ENCODE measurements at places on chromosomes 1 and 21.

GRCh38 chr1:220487297-220487820 is 40.6 kb upstream of the MARK1 start:
- peak; percentile 54 for DNase-seq

GRCh38 chr1:38918568-38918967 is 23.1 kb downstream of the RHBDL2 start:
- no peak for DNase-seq

GRCh38 chr1:167330601-167331293 is 110.1 kb downstream of the POU2F1 start:
- no peak for DNase-seq

GRCh38 chr1:234397732-234398131 is 24.5 kb downstream of the COA6 start:
- no peak for DNase-seq

- no peak for DNase-seq
Observed at GRCh38 chr1:187948170-187948794, 1119.5 kb downstream of the PLA2G4A start.

- DNase-seq = peak; percentile 35
Observed at GRCh38 chr1:30111431-30111830, 612.0 kb downstream of the MATN1 start.

DNA sequence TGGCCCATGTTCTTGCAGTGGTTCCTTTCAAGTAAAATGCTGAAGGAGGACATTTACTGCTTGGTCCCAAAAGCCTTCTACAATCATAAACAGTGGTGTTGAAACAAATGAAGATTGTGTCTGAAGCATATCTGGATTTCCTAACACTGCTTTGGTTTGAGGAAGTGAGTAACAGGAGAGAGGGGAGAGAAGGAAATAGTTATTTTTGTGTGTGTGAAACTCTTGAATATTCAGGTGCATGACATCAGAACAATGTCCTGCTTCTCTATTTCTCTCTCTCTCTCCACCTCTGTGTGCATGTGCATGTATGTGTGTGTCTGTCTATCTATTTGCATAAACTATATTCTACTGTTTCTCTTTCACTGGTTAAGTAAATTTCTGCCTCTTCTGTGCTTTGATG is 61.4 kb upstream of the TNFSF18 start:
- DNase-seq = no peak

DNA sequence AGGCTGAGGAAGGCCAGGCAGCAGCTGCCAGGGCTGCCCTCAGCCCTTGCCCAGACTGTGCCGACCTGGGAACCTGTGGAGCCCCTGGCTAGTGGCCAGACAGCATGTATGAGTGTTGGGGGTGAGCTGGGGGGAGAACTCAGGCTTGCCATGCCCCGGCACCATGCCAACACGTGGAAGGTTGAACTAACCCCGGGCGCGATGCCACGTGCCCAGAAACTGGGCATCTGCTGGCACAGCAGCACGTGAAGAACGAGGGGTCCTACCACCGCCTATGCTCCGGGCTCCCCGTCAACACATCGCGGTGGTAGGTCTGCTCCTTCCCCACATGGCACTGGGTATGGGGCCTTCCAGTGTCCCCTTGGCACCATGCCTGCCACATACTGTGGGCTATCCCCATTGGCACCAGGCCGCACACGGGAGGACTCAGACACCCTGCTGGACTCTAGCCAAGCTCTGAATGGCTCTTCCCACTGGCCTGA is 68.7 kb downstream of the CASZ1 start:
- DNase-seq = no peak

- no peak for DNase-seq
Observed at GRCh38 chr21:44938772-44939531, 877 bp upstream of the SLX9 start.

DNA sequence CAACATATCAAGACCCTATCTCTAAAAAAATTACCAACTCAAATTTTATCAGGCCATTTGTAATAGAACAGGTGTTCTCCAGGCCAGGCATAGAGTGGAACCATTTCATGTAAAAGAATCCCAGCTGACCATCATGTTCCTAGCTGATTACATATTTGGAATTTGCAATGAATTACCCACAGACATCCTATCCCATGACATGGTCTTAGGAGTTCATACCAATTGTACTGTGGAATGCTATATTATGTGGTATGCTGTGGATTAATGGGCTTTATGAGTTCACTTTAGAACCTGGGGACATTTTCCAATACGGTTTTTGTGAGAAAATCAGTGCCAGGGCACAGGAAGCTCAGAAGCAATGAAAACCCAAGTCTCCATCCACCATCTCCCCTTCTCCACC is 110.3 kb downstream of the ZNF281 start:
- DNase-seq = no peak

- no peak for DNase-seq
Observed at GRCh38 chr1:217072926-217073325, 349.7 kb upstream of the ESRRG start.

DNA sequence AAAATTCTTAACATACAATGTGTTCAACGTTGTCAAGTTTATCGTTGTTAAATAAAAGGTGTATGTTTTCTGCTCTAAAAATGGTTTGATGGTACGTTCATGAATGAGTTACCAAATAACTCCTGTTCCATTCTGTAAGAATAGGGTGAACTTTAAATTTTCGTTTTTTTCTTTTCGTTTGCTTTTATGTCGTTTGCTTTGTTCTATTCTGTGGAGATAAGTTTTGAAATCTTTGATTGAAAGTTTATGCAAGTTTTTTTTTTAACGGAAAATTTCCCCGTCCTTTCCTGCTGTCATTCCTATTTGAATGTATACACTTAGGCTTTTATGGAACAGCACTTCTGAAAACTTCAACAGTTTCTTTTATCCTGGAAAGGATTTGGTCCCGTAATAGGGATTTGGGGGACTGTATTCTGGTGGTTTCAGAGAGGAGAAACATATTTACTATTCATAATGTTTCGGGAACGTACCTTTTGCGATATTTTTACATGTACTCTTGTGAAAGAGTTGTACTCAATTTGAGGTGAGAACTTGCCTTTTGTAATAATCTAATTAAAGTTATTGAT is 1.7 kb downstream of the DR1 start:
- DNase-seq = no peak

DNA sequence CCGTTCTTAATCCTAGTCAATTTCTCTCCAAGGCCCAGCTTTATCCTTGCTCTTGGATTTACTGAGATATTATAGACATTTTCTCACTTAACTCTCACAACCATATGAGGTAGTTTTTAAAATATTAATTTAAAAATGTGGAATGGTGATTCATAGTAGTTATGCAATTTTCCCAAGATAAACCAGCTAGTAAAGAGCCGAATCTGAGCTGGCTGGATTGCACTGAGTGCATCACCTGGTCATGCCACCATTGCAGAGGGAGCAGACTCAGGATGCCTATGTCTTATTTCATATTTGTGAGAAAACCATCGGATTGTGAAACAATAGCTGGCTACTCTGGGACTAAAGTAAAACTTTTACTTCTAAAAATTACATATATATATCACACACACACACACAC is 494.0 kb downstream of the KCNT2 start:
- DNase-seq = peak; percentile 37

GRCh38 chr1:158131217-158131616 is 49.5 kb upstream of the CD1D start:
- DNase-seq = no peak

GRCh38 chr1:17161137-17161740 is 42.0 kb upstream of the PADI2 start:
- DNase-seq = no peak

GRCh38 chr1:171366085-171366484 is 52.1 kb downstream of the FMO4 start:
- no peak for DNase-seq

DNA sequence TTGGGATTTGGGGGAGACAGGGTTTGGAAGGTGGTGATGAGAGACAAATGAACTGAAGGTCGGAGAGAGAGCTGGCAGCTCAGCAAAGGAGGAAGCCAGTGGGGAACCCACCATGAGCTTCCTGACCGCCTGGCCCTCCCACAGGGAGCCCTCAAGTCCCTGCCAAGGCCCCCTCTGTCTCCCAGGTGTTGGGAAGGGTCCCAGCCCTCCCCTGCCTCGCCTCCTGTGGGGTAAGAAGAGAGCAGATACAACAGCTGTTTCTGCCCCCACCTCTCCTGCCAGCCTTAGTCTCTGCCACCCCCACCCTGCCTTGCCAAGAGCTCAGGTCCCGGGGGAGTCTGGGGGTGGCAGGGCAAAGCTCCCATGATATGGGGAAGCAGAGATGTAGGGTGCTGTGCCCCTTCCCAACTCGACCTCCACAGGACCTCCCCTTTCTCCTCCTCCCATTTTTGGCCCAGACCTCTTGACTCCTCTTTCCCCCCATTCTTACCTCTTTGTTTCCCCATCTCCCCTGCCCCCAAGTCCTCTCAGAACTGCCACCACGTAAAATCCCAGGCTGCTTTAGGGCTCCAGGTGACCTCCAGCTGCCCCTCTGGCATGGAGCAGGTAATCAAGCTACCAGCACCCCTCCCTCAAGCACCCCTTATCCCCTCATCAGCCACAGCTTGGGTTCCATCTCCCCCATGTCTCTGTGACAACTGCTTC is 556 bp downstream of the S100A1 start:
- DNase-seq = no peak

DNA sequence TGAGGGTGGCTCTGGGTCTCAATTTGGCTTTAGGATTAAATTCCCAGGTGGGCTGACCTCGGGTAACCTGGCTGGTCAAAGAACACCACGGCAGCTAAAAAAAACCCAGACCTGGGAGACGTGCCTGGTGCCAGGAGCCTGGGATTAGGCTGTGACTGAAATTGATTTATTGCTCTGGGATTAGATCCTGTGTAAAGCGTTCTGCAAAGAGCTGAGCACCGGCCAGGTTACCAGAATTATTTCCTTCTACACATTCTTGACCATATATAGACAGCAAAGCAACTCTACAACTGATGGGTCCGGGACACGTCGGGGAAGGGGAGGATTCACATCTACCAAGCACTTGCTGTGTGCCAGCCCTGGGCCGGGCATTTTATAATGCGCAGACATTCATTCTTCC is 45.2 kb downstream of the TMCO4 start:
- DNase-seq = no peak

GRCh38 chr1:77281491-77282186 is at the start of gene AK5:
Gene AK5, plus strand, starts transcription at chr1:77282019. Its CDS starts 295 bp downstream, at chr1:77282314.
- DNase-seq = no peak

DNA sequence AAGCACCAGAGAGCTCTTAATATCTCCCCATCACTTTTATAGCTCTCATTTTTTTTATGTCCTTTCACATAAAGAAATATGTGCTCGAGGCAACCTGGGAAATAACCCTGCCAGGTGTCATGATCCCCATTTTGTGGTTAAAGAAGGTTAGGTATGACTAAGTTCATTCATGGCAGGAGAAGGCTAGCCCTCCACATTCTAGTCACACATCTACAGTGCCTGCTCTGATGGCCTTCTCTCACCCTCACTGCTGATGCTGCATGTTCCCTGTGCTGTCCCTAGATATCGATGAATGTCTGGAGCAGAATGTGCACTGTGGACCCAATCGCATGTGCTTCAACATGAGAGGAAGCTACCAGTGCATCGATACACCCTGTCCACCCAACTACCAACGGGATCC is 187.5 kb downstream of the TPR start:
- no peak for DNase-seq

GRCh38 chr1:19388980-19389379 is 76.9 kb downstream of the SLC66A1 start:
- DNase-seq = no peak

GRCh38 chr1:61253912-61254633 is 171.7 kb downstream of the NFIA start:
- DNase-seq = no peak

GRCh38 chr1:68128157-68128556 is 77.7 kb upstream of the DIRAS3 start:
- peak; percentile 60 for DNase-seq

DNA sequence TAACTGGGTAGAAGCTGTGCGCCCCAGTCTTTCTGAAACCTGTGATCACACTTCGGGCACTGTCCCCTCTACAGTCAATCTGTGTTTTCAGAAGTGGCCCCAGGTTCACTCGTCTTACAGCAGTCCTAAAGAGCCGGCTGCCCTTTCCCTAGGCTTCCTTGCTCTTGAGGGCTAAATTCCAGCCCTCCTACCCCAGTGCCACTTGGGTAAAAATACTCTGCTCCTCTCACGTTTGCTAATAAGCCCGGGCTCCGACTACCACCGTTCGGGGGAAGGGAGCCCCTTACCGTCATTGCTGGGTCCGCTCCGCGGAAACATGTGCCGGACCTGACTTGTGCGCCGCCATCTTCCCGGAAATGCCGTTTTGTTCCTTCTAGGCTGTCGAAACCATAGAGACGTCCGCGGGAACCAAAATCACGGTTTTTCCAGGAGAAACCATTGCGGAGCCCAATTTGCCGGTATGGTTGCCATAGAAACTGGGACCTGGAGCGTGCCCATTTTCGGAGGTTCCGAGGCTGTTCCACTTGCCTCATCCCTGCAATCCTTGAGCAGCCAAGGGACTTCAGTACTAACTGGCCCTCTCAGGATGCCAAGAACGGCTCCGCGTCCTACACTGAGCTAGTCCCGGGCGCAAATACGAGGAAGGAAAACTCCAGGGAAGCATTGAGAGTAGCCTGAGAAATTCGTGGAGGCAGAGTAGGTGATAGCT is at the start of gene GPATCH4:
Gene GPATCH4 (minus strand): TSS at position 358 of the 709 bp plus-strand sequence.
- peak; percentile 94 for DNase-seq

- no peak for DNase-seq
Observed at GRCh38 chr1:89525169-89525855, 683 bp downstream of the LRRC8B start.

DNA sequence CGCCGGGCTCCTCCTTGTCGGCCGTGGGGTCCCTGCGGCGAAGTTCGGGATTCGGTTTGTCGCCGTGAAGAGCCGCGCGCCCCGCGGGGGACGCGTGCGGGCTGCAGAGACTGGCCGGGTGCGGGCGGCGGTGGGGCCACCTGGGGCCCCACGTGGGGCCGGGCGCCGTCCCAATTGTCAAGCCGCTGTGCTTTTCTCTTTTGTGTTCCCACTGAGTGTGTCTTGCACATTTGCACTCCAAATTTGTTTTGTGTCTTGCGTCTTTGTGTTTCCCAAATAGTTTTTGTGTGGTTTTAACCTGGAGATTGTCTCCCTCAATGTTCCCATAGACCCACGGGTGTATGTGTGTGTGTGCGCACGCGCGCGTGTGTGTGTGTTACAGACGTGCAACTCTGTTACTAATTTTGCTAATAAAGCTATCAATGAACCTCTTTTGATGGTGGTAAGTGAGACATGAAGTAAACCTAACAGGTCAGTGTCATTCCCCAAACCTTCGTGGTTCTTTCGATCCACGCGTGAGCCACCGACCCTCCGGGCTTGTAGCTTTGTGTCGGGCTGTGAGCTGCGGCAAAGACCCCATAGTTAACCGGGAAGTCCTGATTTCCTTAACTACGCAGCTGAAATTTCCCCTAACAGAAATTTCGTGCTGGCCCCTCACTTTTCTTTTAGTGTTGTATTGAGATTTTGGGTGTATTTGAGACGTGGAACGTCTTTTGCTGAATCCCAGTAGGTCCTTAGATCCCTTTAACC is 708 bp downstream of the PRDM2 start:
- peak; percentile 6 for DNase-seq

Data from brain microvascular endothelial cell (primary cell).